GM23338 (cell line): ENCODE measurements at places on chromosomes 3 and 15. TPM values are rescaled to one million over a fixed set of nuclear protein-coding genes. Genes with fewer than 3 reads are reported as not detected.

GRCh38 chr3:157692468-157692867 is 189.3 kb upstream of the VEPH1 start:
- no peak for DNase-seq

- DNase-seq, result no peak
Measured at GRCh38 chr3:143865302-143865701, 17.0 kb upstream of the SLC9A9 start.

GRCh38 chr3:24373198-24373959 is 121.3 kb downstream of the THRB start:
- DNase-seq, result no peak

- no peak for DNase-seq
Measured at GRCh38 chr3:140599009-140599408, 78.9 kb upstream of the TRIM42 start.

DNA sequence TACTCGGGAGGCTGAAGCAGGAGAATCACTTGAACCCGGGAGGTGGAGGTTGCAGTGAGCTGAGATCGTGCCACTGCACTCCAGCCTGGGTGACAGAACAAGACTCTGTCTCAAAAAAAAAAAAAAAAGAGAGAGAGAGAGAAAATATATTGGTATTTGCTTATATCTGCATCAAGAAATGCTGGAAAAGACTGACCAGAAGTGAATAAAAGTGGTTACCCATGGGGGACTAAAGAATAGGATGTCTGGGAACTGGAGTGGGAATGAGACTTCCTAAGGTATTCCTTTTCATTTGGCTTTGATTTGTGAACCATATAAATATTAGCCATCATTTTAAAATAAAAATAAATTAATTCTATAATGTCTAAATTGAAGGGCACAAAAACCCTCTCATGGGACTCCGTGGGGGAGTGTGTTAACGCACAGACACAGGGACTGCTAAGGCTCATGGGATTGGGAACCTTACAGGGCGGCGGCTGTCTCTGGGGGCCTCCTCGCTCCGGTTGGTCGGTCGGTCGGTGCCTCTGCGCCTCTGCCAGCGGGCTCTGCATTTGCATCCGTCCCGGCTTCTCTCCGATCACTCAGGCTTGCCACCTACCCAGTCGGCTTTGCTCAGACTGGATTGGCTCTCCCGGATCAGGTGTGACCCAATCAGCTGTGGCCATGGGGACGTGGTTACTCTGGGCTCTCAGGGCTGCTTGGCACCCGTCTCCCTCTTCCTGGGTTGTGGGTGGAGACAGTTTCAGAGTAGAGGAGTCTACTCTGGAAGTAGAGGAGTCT is 12.7 kb upstream of the TSPAN3 start:
- DNase-seq, result peak; percentile 92

- peak; percentile 72 for DNase-seq
Measured at GRCh38 chr15:91049378-91050127, 27.2 kb upstream of the VPS33B start.

The P2RY13 gene
- polyA plus RNA-seq, result 0.38 and 0.68 TPM in 2 replicates
